Kidney capillary endothelial cell (primary cell): ENCODE measurements at places on chromosomes 1 and 21.

- no peak for DNase-seq
Observed at GRCh38 chr1:201711811-201712210, 117.1 kb upstream of the IPO9 start.

DNA sequence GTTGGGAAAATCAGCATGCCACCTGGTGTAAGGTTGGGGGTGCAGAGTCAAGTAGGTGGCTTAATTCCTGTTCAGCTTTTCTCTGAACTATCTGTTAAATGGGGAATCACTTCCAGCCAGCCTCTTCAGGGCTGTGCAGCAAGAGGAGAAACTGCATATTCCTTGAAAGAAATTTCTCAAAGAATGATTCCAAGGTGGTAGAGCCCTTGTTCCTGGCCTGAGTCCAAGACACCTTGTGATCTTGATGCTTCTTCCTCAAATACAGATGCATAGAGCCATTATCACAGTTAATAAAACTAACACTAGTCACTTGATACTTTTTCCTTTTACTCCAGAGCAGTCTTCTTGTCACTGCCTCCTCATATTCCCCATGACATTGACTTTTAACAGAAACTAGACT lies 5.2 kb downstream of the TXLNA start:
- DNase-seq, result no peak

GRCh38 chr21:17708522-17709265 lies 96.0 kb upstream of the BTG3 start:
- no peak for DNase-seq

DNA sequence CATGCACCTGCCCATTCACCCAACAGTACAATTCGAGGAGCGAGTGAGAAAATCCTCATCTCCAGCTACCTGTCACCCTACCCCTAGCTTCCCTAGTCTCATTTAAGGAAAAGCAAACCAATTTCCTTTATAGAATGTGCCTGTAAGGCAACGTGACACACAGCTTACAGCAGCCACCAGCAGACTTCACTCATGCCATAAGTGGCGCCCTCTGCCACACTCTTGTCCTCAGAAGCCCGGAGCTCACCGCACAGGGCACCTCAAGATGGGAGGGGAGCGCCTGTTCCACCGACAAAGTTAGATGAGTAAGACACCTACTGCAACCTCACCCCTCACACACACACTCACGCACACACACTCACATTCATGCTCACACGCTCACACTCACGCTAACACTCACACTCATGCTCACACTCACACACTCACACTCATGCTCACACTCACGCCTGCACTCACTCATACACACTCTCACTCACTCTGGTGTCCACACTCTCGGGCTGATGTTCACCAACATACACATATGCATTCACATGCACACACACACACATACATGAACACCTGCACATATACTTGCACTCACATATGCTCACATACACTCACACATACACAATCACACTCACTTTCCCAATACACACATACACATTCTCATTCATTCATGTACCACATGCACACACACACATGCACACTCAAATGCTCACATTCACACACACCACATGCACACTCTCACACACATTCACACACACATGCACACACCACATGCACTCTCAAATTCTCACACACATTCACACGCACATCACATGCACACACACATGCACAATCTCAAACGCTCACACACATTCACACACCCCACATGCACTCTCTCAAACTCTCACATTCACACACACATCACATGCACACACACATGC lies 170.7 kb downstream of the PSMG1 start:
- no peak for DNase-seq

- DNase-seq, result peak; percentile 63
Observed at GRCh38 chr1:107829036-107829770, 135.8 kb downstream of the VAV3 start.

GRCh38 chr21:21182401-21183010 lies 184.3 kb downstream of the NCAM2 start:
- no peak for DNase-seq

GRCh38 chr1:29238620-29239002 lies 2.3 kb downstream of the PTPRU start:
- no peak for DNase-seq

- no peak for DNase-seq
Observed at GRCh38 chr1:10045480-10046355, 13.0 kb downstream of the UBE4B start.

- DNase-seq, result no peak
Observed at GRCh38 chr1:49294539-49294938, 517.8 kb upstream of the BEND5 start.

DNA sequence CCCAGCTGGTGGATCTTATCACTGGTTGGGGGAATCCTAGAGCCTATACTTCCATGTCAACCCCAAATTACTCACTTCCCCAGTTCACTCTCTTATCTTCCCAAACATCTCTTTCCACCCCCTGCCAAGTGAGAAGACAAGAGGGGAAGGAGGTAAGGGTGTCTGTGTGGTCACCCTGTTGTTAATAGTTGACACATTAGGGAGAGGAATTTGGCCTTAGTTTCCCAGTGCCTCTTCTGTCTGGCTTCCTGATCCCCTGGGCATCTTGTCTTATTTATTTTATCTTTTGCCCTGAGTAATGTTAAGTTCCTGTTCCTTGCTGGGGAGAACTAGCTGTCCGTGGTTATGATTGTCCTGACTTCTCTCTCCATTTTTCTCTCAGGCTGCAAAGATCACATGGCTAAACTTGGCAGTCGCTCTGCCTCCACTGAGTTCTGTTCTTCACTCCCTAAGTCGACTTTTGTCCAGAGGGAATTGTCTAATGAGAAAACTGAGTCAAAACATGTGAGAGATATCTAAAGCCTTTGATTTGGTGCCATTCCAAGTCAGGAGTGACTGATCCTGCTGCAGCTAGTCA lies 157.1 kb upstream of the SYT6 start:
- no peak for DNase-seq

DNA sequence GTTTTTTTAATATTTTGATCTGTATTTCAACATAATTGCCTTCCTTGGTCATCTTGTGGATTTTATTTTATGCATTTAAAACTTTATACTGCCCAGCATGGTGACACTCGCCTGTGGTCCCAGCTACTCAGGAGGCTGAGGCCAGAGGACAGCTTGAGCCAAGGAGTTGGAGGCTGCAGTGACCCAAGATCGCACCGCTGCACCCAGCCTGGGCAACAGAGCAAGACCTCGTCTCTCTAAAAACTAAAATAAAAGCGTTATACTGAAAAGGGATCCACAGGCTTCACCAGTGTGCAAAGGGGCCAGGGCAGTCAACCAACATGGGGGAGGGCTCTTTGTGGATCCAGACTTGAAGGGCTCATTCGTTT lies 1.4 kb downstream of the NID1 start:
- no peak for DNase-seq

DNA sequence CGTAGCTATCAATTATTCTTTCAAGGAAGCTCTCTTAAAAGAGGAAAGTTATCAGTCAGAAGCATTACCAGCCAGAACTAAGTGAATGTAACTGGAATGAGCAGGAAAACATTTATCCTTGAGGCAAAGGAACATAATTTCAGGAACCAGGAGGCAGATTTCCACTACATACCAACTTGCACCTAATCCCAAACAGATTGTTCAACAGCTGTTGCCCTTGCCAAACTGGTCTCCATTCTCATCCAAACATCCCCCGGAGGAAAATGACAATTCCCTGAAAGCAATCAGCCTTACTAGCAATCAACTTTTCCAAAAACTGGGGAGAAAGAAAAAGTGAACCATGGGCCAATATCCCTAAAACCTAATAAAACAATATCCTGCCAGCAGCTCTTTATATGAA lies 35.0 kb downstream of the ENAH start:
- DNase-seq, result no peak

DNA sequence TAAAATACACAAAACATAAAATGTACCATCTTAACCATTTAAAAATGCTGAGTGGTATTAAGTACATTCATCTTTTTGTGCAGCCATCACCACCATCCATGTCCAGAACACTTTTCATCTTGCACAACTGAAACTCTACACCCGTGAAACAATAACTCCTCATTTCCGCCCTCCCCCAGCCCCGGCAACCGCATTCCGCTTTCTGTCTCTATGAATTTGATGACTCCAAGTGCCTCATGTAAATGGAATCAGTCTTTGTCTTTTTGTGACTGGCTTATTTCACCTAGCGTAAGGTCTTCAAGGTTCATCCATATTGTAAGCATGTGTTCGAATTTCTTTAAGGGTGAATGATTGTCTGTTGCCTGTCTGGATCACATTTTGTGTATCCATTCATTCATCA lies 37.2 kb downstream of the SCCPDH start:
- no peak for DNase-seq

DNA sequence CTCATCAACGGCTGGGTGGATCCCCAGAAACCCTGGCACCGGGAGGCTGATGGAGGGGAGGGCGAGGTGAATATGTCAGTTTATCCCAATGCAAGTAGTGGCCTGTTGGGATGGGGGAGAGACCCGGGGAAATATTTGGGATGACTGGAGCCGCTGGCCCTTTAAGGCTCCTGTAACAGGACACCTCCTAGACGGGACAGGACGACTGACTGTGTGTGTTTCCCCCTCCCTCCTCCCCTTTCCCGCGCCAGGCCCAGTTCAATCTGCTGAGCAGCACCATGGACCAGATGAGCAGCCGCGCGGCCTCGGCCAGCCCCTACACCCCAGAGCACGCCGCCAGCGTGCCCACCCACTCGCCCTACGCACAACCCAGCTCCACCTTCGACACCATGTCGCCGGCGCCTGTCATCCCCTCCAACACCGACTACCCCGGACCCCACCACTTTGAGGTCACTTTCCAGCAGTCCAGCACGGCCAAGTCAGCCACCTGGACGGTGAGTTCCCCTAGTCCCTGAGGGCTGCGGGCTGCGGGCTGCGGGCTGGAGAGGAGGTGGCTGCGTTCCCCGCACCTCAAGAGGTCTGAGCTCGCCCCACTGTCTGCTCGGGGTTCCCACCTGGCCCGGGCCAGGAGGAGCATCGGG lies 44.8 kb upstream of the CCDC27 start:
- no peak for DNase-seq

GRCh38 chr1:40435876-40436275 lies 14.4 kb upstream of the ZFP69B start:
- DNase-seq, result no peak

DNA sequence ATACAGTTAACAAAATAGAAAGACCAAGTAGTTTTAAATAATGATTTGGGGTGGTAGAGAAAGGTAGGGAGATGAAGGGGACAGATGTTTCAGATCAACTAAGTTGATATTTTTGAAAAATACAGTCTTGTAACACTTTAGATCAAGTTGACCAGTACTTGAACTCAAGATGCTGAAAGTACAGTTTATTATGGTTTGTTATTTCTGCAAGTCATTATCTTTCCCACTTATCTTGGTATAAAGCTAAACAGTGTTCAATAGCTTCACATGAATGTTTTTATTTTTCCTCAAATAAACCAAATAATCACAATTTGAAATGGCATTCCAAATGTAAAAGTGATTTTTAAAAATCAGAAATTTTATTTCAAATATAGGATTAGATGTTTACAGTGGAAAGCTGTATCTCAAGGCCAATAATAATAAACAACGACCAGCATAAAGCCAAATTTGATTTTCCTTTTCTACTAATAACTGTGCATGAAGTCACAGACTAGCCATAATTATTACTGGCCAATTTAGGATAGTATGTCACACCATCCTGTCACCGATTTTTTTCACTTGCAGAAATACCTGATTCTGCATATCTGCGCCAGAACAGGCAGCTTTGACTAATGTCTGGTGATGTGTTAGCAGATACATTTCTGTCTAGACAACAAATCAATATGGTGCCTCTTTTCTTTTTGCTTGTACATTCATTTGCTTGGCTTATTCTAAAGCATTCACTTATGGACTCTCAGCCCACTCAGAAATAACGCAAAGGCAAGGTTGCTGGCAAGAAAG lies 320.2 kb downstream of the TM2D1 start:
- DNase-seq, result no peak

GRCh38 chr1:193709607-193710006 lies 523.2 kb upstream of the B3GALT2 start:
- no peak for DNase-seq

DNA sequence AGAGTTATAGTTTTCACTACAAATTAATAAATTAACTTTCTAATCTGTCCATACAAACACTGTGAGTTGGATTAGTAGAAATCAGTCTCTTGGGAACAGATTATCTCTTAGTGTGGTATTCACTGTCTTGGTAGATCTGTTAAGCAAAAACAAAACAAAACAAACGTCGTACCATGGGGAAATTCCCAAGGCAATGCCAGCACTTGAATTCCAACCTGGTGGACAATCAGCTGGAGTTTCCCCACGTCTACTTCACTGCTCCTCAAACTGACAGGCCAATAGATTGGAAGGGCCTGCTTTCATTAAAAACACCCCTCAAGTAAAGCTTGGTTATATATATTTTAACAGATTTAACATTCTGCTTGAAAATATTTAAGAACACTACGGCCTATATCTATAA lies 31.9 kb downstream of the GDAP2 start:
- no peak for DNase-seq

DNA sequence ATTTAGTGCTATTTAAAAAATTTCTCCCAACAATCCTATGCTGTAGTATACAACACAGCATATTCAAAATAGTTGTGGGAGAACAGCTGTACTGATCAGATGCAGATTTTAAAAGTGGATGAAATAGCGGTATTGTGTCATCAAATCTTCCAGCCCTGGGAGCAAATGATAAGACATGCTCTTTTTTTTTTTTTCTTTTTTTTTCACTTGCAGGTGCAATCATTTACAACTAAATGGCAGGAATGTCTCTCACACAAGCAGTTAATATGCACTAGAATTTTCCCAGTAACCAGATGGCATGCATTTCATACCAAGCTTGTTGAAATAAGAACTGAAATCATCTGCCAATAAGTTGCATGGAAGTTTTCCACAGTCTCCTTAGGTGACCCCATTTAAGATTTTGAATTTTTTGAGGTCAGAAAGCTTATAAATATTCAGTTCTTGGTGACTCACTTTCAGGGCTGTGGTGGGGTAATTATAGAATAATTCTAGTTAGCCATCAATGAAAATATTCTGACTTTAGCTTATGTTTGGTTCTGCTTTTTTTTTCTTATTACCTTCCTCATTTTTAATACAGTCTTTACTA lies 623.9 kb upstream of the NR5A2 start:
- DNase-seq, result no peak

DNA sequence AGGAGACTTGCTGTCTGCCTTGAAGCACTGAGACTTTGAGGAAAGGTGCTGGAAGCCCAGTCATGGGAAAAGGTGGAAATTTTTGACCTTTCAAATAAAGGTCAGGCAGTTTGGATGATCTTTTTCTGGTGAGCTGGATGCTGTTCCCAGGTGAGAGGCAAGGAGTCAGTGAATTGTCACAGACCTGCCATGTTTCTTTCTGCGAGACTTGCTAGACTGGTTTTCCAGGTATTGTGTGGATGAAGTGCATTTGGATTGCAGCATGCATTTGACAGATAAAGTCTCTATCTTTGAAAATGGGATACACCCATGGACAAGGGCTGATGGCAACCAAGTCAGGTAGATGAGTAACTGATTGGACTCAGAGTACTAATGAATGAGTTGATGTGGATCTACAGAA lies 65.7 kb upstream of the NHLH2 start:
- DNase-seq, result no peak

DNA sequence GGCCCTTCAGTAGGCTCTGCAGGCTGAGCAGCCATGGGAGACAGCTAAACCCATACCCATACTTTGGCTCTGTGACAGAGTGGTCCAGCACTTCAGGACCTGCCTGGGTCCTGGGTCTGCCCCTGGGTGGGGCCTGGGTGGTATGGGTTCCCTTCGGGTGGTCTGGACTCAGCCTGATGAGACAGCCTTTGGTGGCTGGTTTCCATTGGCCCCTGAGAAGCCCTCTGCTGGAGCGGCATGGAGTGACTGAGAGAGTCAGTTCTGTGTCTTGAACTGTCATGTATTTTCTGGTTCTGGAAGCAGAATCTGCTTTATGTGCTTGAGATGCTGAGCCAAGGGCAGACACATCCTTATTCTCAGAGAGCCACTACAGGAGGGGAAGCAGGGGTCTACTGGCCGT lies 31.3 kb upstream of the KCNA2 start:
- DNase-seq, result no peak
